ENCODE measurements at places on chromosomes 2 and 18.

DNA sequence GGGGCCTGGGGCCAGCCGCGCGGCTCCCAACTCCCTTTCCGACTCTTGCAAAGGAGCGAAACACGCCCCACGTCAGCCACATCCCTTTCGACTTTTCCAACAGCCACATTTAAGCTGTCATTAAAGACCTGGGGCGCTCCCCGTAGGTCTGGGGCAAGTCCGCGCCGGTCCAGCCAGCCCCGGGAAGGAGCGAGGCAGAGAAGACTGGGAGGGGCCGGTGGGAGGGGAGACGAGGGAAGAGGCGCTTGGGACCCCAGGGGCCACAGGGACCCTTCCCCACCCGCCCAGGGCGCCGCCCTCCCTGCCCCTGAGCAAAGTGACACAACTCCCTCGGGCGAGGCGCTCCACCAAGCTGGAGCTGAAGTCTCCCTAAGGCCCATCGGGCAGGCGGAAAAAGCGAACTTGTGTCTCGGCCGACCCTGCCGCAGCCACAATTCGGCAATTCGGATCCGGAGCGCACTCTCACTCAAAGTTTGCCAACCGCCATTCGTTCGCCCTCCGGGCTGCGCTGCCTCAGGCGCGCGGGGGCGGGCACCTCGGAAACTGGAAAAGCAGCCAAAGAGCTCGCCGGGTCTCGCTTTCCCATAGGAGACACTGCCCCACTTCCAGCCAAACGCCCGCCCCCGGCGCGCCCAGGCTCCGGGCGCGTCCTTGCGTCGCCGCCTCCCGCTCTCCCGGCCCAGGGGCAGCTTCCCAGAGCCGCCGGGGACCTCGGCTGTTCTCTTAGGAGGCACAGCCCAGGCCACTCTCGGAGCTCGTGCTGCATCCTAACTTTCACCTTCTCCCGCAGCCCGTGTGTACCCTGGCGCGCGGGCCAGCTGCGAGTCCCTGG lies 1.1 kb upstream of the KCTD1 start:
- no peak for DNase-seq

- no peak for DNase-seq
Observed at GRCh38 chr2:167122389-167122788, 234.1 kb downstream of the XIRP2 start.

DNA sequence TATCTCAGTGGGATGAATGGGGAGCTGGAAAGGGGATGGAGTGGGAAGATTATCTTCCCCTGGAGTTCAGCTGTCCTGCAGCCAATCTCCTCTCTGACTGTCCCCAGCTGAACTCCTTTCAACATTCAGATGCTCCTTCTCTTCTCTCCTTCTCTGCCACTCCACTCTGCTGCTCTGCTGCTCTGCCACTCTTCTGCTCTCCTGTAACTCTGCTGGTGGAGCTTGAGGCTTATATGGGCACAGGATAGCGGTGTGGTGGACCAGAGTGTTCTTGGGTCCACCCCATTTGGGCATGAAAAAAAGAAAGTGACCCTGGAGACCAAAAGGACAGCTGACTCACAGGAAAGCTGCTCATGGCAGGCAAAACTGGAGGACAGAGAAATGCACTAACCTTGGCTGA lies 26.6 kb downstream of the FAHD2B start:
- DNase-seq, result no peak

DNA sequence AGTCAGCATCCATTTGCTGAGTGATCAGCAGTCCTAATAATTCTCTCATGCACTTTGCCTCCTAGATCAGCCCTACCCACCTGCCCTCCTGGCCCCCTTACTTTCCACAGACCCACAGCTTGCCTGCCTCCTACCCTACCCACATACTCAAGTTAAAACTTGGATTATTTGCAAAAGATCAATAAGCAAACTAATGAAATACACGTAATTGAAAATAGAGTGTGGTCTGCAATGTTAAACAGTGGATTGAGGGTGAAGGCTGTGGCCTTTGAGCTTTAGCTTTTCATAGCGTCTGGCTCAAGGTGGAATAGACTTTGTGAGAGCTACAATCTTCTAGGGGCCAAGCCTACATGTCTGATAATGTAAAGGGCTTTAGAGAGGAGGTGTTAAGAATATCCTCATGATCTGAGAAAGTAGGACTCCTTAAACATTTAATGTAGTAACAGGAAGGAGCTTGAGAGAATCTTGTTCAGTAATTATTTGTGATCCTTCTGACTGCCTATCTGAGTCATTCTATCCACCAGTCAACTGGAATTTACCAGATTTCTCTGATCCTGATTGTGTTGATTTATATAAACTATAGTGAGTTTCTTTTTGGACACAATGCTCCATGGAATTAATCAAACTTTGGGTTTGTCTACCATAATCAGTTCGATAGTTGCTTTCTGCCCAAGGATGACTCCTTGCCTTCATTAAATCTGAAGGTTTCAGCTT lies 310.0 kb downstream of the HRH4 start:
- DNase-seq, result no peak

- no peak for DNase-seq
Observed at GRCh38 chr2:79025421-79025820, at the start of gene REG3G. Gene REG3G, plus strand, starts transcription at chr2:79025702. Its CDS starts 392 bp downstream, at chr2:79026094.

DNA sequence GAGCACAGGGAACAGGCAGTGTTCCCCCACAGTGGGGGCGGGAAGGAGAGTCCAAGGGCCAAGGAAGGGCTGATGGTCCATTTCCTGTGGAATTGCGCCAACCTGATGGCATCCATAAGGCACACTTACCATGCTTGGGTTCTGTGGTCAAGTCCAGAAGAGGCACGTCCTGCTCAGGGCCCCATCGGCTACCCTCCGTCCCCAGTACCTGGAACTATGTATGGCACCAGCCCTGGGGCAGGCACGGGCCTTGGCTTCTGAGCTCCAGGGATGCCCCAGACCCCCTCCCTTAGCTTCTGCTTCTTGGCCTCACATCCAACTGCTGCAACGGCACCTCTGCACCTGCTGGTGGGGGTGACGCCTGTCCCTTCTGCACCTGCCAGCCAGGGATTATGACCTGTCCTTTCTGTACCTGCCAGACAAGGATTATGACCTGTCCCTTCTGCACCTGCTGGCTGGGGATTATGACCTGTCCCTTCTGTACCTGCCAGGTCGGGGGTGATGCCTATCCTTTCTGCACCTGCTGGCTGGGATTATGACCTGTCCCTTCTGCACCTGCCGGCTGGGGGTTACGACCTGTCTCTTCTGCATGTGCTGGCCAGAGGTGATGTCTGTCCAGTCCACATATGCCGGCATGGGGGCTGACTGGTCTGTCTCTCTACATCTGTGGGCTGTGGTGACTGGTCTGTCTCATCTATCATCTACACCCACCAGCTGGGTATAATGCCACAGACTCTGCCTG lies 45.4 kb upstream of the SNTG2 start:
- no peak for DNase-seq

- DNase-seq, result no peak
Observed at GRCh38 chr2:119085613-119086012, 72.9 kb downstream of the C1QL2 start.

DNA sequence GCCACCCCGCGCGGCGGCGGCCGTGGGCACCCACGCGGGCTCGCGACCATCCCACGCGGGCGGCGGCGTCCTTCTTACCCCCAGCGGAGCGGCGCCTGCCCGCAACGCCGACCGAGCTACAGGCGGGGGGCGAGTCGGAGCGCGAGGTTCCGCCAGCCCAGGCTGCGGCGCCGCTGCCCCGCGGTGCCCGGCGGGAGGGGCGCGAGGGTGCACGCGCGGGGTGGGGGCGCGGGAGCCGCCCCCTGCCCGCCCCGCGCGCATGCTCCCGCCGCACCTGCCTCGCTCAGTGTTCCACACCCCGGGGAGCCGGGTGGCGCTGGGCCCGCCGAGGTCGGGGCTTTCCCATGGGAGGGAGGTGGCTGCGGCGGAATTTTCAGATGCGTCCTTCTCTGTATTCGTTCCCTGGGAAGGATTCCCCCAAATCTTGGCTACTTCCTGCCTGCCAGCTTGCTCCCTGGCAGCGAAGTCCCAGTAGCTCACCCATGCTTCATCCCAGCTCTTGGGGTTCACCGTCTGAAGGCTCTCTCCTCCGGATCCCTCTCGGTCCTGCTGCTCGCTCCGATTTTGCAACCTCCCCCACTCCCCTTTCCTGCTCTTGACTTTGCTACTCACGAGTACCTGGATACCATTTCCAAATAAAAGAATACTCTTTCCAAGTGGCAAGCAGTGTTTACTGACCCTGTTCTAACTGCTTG lies at the start of gene L3MBTL4:
Gene L3MBTL4, minus strand, starts transcription at position 189 of the 695 bp plus-strand sequence. CDS start 103,286 bp downstream, outside the sequence.
- DNase-seq, result no peak

- no peak for DNase-seq
Observed at GRCh38 chr2:154686162-154686561, 12.3 kb upstream of the KCNJ3 start.

- DNase-seq, result no peak
Observed at GRCh38 chr2:1738646-1739302, 5.5 kb downstream of the PXDN start.

- DNase-seq, result no peak
Observed at GRCh38 chr2:144441711-144442141, 78.2 kb downstream of the ZEB2 start.

DNA sequence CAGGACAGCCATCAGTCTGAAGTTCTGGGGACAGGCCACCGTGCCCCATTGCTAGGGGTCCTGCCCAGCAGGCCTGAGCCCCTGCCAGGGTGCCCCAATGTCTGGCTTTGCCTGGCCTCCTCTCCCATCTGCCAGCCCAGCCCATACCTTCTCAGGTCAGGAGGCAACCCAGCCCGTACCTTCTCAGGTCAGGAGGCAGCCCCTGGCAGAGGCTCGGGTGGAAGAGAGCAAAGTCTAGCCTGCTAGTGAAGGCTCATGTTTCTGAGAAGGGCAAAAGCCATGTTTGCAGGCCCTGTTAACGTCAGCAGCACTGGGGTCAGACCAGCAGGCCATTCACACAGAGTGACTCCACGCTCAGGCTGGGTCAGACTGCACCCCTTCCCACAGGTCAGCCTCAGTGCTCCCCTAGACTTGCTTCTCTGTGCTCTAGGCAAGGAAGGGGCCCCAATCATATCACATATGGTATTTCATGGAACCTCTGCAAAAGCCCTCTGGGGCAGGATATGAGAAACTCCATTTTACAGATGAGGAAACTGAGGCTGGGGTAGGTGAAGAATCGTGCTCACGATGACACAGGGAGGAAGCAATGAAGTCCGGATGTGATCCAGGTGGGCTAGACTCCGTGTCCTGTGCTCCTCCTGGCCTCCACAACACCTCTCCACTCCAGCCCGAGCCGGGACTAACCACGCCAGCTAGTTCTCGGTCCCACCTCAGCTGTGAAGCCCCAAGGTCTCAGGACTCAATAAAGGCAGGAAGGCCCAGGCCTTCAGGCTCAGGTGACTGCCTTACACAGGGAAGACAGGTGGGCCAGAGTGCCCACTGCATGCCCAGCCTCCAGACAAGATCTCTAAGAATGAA lies 9.5 kb downstream of the SDC1 start:
- DNase-seq, result no peak

- no peak for DNase-seq
Observed at GRCh38 chr2:27270670-27271069, 4.6 kb upstream of the DNAJC5G start.

- DNase-seq, result no peak
Observed at GRCh38 chr18:76855594-76855993, 33.2 kb downstream of the ZNF236 start.

DNA sequence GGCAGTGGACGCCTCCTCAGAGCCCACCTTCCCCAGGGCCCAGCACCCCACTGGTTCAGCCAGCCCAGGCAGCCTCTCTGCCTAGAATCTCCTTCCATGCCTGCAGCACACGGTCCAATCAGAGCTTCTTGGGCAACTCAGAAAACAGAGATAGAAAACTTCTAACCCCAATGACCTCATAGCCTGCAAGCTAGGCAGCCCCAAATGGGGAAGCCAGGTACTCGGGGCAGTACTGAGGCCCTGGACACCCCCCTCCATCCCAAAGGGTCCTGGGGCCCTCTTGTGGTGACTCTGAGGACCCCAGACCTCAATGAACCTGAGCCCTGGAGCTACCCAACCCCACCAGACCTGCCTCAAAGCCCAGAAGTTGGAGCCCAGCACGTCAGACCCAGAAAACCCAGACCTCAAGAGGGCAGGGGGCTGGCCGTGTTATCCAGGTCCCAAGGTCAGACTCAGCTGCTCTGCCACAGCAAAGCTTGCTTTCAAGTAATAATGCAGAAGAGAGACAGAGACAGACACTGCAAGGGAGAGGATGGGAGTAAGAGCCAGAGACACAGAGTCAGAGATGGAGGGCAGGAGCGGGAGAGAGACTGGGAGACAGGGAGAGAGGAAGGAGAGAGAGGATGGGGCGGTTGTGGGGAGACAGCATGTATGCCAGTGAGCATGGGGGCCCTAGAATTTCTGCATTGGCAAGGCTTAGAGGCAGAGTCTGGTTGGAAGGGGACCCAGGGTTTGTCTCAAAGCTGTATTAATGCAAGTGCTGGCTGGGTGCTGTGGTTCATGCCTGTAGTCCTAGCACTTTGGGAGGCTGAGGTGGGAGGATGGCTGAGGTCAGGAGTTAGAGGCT lies 28.2 kb downstream of the SERTAD2 start:
- DNase-seq, result no peak

DNA sequence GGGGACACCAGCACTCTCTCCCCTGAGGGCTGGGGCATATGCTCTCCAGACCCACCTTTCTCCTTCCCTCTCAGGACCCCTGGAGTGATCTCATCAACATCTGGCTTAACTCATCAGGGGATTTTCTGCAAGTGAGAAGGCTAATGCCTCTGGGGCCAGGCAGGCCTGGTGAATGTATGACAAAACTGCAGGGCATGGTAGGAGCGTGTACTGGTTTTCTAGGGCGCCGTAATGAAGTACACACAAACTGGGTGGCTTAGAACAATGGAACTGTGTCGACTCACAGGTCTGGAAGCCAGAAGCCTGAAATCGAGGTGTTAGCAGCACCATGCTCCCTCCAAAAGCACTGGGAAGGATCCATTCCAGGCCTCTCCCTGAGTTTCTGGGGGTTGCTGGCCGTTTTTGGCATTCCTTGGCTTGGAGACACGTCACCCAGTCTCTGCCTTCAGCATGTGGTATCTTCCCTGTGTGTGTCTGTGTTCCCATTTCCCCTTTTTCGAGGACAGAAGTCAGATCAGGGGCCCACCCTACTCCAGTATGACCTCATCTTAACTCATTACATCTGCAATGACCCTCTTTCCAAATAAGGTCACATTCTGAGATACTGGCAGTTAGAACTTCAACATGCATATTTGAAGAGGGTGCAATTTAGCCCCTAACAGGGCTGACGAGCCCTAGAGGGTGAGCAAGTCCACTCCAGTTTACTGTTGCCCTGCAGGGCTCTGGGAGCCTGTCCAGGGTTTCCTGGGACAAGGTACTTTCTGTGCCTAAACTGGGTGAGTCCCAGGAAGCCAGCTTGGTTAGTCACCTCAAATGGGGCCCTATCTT lies 45.5 kb upstream of the CAB39 start:
- DNase-seq, result no peak

DNA sequence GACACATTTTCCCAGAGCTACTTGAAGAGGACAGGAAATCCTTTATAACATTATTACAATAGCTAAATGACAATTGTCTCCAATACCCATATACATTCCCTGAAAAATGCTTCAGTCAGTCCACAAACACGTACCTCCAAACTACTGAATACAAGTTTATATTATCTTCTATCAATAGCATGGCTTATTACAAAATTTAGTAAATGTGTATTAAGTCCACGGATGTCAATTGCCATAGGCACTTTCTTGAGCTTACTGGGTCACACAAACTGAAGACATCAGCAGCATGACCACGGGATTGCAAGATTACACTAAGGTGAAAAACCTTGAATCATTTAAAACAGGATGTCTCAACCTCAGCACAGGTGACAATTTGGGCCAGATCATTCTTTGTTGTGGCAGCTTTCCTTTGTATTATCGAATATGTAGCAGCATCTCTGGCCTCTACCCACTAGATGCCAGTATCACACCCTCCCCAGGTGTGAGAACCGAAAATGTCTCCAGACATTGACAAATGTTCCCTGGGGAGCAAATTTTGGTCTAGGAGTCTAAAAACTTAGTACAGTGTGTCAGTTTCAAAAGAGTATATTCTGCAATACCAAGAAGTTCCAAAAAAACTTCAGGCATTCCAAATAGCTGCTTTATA lies 1.4 kb downstream of the MBD2 start:
- no peak for DNase-seq

All from activated T-cell treated with anti-CD3 and anti-CD28 coated beads for 4 hours (primary cell).